ENCODE measurements at places on chromosomes 2 and 18. TPM values are rescaled to one million over a fixed set of nuclear protein-coding genes. Genes with fewer than 3 reads are reported as not detected.

- H3K36me3 ChIP-seq: no peaks in the 10 kb centered on the region
- no peak for DNase-seq
- no peaks in the 10 kb centered on the region for H3K4me1 ChIP-seq
Measured at GRCh38 chr2:1995584-1995983, 251.3 kb upstream of the PXDN start.

DNA sequence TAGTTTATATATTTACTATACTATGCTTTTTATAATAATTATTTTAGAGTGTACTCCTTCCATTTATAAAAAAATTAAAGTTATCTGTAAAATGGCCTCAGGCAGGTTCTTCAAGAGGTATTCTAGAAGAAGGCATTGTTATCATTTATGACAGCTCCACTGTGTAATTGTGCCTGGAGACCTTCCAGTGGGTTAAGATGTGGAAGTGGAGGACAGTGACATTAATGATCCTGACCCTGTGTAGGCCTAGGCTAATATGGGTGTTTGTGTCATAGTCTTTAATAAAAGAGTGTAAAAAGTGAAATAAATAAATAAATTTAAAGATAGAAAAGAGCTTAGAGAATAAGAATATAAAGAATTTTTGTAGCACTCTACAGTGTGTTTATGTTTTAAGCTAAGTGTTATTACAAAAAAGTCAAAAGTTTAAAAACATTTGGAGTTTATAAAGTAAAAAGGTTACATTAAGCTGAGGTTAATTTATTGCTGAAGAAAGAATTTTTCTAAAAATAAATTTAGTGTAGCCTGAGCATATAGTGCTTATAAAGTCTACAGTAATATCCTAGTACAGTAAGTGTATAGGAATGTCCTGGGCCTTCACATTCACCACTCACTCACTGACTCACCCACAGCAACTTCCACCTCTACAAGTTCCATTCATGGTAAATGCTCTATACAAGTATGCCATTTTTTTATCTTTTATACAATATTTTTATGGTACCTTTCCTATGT lies 190.0 kb upstream of the SESTD1 start:
- H3K27me3 ChIP-seq: no peaks in the 10 kb centered on the region
- H3K4me1 ChIP-seq: no peaks in the 10 kb centered on the region
- H3K27ac ChIP-seq: no peak overlapping the region
- no peaks in the 10 kb centered on the region for H3K36me3 ChIP-seq

DNA sequence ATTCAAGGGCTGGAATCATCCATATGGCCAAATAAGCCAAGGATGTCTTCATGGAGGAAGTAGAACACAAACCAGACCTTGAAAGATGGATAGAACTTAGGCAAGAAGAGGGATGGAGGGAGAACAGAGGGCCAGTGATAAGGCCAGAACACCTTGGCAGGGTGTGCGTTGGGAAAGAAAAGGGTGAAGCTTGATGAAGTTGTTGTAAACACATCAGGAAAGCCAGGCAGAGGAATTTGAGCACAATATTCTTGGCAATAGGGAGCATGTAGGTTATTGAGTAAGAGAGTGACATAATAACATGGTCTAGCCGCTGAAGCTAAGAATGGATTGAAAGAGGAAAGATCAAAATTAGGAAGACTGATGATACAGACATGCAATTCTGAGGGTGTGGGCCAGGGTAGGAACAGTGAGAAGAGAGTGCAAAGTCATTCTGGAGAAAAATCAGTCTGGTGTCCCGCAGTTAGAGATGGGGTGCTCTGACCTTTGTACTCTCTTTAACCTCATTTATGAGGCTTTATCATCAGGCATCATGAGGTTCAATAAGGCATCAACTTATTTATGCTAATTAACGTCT lies 41.0 kb downstream of the SLC14A2 start:
- H3K36me3 ChIP-seq: no peaks in the 10 kb centered on the region
- H3K27ac ChIP-seq: no peak overlapping the region
- DNase-seq: no peak
- H3K4me3 ChIP-seq: no peak overlapping the region

- DNase-seq: no peak
- no peak overlapping the region for H3K27ac ChIP-seq
- H3K4me1 ChIP-seq: no peaks in the 10 kb centered on the region
- H3K4me3 ChIP-seq: no peak overlapping the region
- no peaks in the 10 kb centered on the region for H3K36me3 ChIP-seq
- no peaks in the 10 kb centered on the region for H3K27me3 ChIP-seq
Measured at GRCh38 chr2:142668420-142668819, 209.0 kb upstream of the KYNU start.

DNA sequence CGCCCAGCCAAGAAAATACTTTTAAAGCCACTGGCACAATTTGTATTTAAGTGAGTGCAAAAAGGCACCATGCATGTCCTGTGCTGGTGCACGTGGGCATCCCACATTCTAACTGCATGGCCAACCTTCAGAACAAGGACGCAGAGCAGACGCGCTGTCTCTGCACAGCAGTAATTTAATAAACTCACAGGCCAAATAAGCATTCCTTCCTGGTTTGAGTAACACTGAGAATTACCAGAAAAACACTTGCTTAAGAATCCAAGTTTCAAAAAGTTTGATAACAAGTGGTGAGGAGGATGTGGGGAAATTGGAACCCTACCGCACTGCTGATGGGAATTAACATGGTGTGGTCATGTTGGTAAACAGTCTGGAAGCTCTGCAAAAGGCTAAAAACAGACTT lies 38.7 kb downstream of the RPL31 start:
- no peak for DNase-seq
- peaks cover 44% of the 10 kb centered on the region for H3K36me3 ChIP-seq
- no peak overlapping the region for H3K4me3 ChIP-seq

Gene RIF1
- total RNA-seq: 19.3 TPM

GRCh38 chr2:38740851-38741731 lies 10.1 kb downstream of the SRSF7 start:
- H3K4me1 ChIP-seq: peaks cover 58% of the 10 kb centered on the region
- DNase-seq: no peak
- H3K36me3 ChIP-seq: no peaks in the 10 kb centered on the region
- H3K27ac ChIP-seq: peak overlapping the region; percentile 14

DNA sequence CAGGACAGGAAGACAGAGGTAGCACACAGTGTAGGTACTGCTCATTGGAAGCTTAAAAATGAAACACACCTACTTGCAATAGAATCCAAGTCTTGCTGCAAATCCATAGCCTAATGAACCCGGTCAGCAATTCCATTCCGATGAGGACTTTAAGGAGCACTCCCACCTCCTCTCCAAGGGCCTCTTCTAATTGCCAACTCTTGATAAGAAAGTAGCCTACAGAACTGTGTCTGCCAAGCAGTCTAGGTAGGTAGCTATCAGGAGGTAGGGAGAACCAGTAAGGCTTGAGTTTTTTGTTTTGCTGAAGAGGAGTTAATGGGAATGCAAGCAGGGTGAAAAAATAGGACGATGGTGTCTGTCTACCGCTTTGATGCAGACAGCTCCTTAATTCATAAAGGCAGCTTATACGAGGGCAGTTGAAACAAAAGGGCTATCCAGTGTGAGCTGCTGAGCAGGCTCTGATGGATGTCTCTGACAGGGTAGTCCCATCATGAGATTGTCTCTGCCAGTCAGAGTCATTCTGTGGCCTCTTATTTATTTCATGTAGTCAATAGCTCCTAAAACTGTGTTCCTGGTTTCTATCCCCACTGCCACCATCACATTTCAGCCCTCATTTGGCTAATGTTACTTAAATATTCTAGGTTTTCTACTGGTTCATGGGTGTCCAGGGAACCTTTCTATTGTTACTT lies 155.6 kb upstream of the DNMT3A start:
- H3K27ac ChIP-seq: no peak overlapping the region
- no peaks in the 10 kb centered on the region for H3K36me3 ChIP-seq
- H3K4me3 ChIP-seq: no peak overlapping the region

DNA sequence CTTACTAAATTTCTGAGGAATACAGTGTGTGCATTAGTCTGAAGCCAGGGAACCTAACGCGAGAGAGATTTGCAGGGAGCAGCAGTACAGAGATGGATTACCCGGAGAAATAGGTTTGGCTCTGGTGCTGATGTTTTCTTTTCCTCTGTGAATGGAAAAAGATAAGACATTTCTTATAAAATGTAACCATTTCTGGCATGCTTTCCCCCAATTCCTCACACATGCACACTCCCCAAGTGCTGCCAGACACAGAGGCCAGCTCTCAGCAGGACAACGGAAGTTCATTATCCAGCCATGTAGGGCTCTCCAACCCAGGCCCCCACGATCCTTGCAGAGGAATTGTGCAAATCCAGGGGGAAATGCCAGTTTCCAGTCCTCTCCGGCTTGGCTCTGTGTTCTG lies 224.5 kb upstream of the MGAT5 start:
- no peak overlapping the region for H3K27ac ChIP-seq
- H3K36me3 ChIP-seq: no peaks in the 10 kb centered on the region
- no peak for DNase-seq
- no peaks in the 10 kb centered on the region for H3K4me1 ChIP-seq
- H3K4me3 ChIP-seq: no peak overlapping the region

All from heart right ventricle (tissue), 16 donors.